ENCODE measurements at places on chromosomes 6 and 20.

DNA sequence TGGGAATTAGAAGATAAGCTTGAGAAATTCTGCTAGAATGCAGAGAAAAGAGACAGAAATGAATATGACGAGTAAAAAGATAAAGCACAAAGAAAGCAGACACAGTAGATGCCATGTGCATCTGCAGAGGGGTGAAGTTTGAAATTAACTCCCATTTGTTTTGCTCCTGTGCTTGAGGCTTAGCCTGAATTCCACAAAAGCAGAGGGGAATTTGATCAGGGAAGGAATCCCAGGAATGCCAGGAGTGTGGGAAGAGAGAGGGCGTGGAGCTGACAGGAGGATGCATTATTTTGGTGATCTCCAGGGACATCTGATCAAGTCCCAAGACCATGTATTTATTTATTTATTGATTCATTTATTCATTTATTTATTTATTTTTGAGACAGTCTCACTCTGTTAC is 55.6 kb downstream of the SLC22A1 start:
- DNase-seq = no peak

DNA sequence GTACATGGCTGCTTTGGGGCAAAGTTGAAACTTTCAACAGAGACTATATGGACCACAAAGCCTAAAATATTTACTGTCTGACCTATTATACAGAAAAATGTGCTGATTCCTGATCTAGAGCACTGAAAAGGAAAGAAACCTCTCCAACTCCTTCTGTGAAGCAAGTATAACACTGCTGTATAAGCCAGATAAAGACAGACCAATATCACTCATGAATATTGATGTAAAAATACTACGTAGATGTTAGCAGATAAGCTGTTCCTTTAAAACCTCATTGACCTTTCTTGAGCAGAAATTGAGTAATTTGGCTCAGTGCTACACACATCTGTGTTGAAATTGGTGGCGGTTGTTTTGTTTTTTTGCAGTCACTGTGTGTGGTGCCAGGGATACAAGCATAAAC is 69.9 kb upstream of the HDAC2 start:
- no peak for DNase-seq

GRCh38 chr6:127518191-127518709 is 885 bp downstream of the MTCL3 start:
- no peak for DNase-seq

DNA sequence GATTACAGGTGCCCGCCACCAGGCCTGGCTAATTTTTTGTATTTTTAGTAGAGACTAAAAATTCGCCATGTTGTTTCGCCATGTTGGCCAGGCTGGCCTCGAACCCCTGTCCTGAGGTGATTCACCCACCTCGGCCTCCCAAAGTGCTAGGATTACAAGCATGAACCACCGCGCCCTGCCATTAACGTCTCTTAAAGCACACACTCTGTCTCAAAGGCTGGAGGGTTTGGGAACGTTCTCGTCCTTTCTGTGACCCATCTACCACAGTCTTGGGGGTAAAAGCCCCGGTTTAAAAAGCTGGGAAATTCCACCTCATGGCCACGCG is 57.8 kb upstream of the ARID1B start:
- no peak for DNase-seq

DNA sequence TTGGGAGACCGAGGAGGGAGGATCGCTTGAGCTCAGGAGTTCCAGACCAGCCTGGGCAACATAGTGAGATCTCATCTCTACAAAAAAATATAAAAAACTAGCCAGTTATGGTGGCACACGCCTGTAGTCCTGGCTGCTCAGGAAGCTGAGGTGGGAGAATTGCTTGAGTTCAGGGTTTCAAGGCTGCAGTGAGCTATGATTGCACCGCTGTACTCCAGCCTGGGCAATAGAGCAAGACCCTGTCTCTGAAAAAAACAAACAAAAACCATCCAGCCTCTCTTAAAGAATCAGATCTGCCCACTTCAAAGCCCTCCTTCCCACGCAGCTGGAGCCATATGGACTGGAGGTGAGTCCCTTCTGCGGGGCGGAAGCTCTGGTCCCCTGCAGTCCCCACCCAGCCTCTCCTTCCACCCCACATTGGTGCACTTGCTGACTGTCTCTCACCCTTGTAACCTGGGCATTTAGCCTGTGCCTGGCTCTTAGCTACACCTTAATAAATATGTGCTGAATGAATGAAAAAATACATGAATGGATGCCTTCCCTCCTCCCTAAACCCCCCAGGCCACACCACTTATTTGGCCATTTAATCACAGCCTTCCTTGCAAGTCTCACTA is 7.2 kb upstream of the PARD6B start:
- no peak for DNase-seq
